ENCODE measurements at places on chromosomes 6 and 20.
A peak's percentile ranks its signal among the peaks of the same experiment; 100 is the strongest.

DNA sequence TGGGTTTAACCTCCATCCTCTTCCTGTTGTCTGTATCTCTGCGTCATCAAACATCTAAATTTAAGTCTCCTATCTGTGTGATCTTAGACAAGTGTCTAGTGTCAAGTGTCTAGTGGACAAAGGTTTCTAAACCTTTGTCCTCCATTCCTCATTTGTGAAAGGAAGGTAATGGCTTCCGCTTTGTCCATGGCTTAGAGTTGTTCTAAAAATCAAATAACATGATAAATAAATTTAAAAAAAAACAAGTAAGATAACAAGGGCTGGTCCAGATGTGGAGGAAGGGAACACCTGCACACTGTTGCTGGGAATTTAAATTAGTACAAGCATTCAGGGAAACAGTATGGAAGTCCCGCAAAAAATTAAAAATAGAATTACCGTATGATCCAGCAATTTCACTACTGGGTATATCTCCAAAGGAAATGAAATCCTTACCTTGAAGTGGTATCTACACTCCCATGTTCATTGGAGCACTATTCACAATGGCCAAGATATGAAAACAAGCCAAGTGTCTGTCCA lies 17.6 kb upstream of the SERPINB1 start:
- DNase-seq: no peak

DNA sequence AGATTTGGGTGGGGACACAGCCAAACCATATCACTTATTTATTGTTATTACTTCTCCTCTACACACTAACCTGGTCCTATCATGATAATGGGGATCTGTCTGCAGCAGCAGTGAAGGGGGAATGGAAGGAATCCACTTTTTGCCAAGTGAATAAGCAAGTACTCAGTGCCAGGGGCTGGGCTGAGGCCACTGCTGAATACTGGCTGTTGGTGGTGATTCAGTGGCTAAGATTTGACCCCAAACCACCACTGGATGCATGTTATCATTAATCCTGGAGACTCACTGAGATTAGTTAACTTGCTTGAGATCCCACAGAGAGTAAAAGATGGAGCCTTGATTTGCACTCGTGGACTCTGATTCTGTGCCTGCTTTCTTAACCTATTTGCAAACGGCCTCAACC lies 127.7 kb downstream of the TSHZ2 start:
- DNase-seq: no peak

DNA sequence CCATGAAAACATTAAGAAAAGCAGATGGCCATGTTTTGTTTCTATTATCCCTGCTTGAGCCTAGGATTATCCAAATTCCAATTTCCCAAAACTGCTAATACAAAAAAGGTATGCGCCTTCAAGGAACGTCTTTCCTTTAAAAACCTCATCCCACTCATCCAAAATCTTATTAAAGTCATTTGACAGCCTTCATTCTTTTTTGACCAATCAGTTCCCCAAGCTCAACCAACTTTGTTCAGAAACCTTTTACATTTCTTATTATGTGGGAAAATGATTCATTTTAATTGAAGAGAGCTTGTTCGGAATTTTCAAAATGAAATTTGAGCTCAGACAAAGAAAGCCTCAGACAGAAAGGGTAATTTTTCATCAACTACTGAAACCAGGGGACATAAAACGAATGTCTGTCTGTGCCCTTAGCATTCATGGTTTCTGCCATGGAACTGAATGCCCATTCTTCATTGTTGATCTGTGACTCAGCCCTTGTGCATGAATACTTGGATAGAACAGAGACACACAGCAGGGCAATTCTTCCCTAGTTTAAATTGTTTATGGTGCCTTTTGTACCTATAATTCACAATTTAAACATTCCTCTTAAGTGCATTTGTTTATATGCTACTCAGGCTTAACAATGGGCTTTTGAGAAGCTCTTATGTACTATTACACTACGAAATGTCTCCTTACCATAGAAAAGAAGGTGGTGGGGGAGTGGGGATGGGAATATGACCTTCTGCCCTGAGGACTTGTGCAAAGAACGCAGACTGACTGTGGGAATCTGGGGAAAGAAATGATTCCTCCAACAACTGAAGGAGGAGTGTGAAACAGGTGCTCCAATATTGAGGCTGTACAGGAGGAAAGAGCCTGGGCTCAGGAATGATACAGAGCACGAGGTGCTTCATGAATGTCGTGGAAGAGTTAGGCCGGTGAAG lies 49.8 kb upstream of the ERVFRD-1 start:
- no peak for DNase-seq

DNA sequence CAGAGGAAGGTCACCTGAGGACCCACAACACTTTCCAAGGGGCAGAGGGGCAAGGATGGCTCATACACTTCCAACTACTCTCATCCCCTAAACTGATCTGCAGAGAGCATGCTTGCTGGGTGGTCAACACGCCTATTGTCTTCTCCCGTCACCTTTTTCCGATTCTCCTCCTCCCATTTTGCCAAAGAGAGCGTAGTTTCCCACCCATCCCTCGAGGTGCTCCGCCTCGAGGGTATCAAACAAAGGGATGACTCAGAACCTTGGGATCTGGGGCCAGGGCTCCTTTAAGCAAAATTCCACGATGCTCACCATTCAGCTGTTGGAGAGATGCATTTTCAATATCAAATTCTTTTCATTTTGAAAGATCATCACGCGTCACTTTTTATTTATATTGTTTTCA lies 507.5 kb upstream of the SULF2 start:
- peak; percentile 76 for DNase-seq

DNA sequence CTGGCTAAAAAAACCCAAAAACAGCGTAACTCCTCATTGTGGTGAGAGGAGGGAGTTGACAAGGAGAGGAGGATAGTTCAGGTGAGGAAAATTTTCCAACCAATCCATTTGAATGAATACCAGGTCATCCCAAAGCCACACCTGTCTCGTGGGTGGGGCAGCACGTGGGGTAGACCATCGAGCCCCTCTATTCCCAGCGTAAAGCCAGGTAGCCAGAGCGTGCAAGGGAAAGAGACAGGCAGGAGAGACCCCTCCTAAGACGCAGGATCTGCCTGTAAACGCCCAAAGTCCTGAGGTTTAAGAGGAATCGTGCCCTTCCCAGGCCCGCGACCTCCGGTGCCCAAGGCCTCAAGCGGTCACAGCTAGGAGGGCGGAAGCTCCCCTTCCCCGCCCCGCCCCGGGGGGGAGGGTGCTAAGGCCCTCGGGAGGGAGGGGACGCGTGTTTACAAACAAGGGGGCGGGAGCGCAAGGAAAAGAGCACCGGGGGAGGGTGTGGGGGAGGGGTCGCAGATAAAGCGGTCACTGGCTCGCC lies 712 bp downstream of the RXRB start:
- DNase-seq: no peak

GRCh38 chr6:25750906-25751305 lies 3.6 kb upstream of the SLC17A4 start:
- DNase-seq: no peak

DNA sequence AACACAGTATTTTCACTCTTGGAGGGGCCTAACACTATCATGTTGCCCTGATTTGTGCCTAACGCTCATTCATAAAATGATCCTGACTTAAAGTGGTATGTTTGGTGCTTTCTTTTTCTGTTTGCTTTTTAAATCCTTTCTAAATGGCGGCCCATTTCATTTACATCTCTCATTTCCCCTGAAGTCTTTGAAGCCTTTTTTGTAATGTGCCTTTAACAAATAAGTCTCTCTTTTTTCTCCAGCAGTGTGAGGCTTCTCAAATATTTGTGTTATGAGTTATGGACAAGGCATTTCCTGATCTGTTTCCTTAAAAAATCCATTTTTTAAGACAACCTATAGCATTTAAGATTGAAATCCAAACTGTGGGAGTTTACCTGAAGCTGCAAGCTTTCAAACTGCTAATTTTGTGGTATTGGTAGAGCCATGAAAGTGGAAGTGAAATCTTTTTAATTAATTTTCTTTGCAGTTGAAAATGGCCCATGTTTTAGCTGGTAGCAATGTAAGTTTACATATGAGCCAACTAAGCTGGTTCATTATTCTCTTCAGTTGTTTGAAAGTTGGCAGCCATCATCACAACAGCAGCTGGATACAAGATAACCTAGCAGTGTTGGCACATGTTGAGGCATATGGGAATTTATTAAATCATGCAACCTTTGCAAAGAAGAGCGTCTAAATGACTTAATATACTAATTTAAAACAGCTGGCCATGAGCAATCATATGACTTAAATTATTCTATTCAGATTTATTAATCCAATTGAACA lies 469.7 kb downstream of the CDKAL1 start:
- no peak for DNase-seq

DNA sequence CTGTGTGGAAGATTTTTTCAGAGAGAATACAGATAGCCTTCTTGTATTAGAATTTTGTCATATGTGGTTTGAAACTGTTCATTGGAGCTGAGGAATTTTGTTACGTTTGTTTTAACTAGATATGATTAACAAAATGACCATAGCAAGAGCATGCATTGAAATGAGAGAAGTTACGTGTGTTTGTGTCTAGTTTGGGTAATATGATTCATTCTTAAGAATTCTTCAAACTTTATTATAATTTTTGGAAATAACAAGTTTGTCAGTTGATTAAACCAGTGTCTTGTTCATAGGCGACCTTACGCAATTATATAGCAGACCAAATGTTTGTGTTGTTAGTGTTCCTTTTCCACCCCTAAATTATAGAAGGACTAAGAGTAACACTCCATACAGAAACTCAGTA lies 5.5 kb downstream of the GMNN start:
- DNase-seq: no peak

GRCh38 chr6:56713254-56713672 lies 70.6 kb upstream of the DST start:
- no peak for DNase-seq

DNA sequence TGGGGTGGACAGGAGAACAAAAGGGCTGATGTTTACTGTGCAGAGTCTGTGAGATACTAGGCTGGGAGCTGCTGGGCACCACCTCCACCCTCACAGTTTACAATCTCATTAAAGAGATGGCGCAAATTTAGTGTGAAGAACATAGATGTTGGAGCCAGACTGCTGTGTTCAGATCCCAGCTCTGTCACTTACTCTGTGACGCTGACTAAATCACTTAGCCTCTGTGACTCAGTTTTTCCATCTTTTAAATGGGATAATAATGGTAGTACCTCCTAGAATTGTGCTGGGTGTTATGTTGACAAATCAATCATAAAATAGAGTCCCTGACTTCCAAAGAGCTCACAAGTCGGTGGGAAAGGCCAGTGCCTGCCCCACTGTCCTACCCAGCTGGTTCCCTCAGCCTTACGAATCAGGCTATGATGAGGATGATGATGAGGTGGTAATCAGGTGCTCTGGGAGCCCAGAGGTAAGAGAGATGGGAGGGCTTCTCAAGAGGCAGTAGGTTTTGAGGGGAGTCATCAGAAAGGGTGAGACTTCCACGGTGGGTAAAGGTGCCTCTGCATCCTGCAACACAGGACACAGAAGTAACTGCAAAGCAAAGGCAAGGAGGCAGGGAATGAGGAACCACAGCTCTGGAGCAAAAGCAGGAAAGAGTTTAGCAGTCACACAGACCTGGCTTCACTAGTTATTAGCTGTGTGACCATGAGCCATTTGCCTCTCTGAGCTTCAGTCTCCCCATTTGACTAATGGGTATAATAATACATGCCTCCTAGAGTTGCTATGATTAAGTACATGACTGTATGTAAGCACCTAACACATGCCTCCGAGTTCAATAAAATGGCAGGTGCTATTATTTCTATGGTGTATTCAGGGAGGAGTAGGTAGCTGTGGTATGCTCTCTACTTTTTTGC lies 8.9 kb downstream of the FYN start:
- DNase-seq: no peak

GRCh38 chr20:25308083-25308491 lies 60.2 kb downstream of the PYGB start:
- DNase-seq: no peak

DNA sequence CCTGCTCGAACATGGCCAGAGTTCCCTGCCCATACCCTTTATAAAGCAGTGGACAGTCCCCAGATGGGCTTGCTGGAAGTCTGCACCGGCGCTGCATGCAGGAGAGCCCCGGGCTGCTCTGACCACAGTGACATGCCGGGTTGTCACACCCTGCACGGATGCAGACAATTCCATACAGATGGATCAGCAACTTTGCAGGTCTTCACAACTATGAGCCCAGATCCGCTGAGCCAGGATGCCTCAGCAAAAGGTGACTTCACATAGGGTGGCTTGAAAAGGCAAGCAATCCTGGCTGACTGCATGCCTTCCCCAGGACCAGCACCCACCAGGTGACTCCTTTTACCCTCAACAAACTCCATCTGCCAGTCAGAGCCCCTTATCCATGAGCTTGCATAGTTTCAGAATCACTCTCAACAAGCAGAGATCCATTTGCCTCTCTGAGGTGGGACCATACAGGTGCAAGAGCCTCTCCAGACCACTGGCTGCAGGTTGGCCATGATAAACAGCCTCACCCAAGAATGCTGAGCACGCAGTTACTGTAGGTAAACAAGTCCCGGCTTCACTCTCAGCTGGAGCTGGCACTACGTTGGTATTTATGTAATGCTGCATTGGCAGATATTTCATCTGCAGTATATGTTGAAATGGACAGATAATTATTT lies 183.0 kb upstream of the QKI start:
- DNase-seq: no peak

GRCh38 chr20:3173610-3174441 lies 477 bp upstream of the LZTS3 start:
- DNase-seq: peak; percentile 85

- no peak for DNase-seq
These were observed 5.3 kb downstream of the TSPYL4 start for GRCh38 chr6:116248577-116248976.

DNA sequence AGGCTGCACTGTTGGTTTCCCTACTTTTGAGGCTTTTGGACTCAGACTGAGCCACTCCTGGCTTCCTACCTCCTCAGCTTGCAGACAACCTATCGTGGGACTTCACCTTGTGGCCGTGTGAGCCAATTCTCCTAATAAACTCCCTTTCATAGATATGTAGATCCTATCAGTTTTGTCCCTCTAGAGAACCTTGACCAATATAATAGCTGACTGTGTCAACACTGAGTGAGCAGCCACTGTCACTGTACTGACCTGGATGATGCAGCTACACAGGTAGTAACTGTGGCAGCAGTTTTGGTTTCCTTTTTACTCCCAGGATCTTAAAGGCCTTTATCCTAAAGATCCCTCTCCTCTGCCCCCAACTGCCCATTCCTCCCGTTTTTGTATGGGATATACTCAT lies 70.2 kb downstream of the SLC22A3 start:
- no peak for DNase-seq
